ENCODE measurements at places on chromosomes 2 and 18. TPM values are rescaled to one million over a fixed set of nuclear protein-coding genes. Genes with fewer than 3 reads are reported as not detected.

HOXD4 gene
- total RNA-seq, result 1.2 TPM

ANKRD36 gene
- total RNA-seq, result 16.3 TPM

SLC35F5 gene
- total RNA-seq, result 69.7 TPM

MATN3 gene
- 1.2 TPM for total RNA-seq

NT5C1B gene
- 4.8 TPM for total RNA-seq

GRCh38 chr18:76451396-76452331 lies 43.4 kb downstream of the ZNF516 start:
- H3K4me1 ChIP-seq, result peaks cover 4% of the 10 kb centered on the region
- H3K36me3 ChIP-seq, result no peaks in the 10 kb centered on the region
- H3K27me3 ChIP-seq, result no peaks in the 10 kb centered on the region
- H3K27ac ChIP-seq, result peak overlapping the region; percentile 84

GRCh38 chr18:48889981-48890762 lies 60.6 kb downstream of the SMAD7 start:
- H3K4me1 ChIP-seq, result peaks cover 19% of the 10 kb centered on the region
- H3K27me3 ChIP-seq, result no peaks in the 10 kb centered on the region
- DNase-seq, result no peak
- H3K4me3 ChIP-seq, result no peak overlapping the region
- no peaks in the 10 kb centered on the region for H3K36me3 ChIP-seq

- H3K27me3 ChIP-seq, result no peaks in the 10 kb centered on the region
- H3K27ac ChIP-seq, result no peak overlapping the region
- DNase-seq, result peak; percentile 40
- H3K4me1 ChIP-seq, result no peaks in the 10 kb centered on the region
- H3K4me3 ChIP-seq, result no peak overlapping the region
Observed at GRCh38 chr2:209334188-209335017, 89.4 kb upstream of the MAP2 start.

DNA sequence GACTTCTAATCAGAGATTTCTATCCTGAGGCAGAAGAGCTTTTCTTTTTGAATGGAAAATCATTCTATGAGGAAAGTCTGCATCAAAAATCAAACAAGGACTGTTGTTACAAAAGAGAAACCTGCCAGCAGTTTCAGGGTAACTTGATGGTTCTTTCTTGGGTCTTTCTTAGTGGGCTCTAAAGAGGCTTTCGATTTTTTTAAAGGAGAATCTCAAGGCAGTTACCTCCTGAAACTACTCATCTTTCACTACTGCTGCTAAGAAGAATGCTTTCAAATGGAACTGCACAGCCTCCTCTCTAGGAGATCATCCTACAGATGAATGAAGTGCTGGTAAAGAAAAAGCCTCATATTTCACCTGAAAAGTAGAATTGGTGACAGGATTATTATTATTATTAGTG lies 272.3 kb downstream of the ERBB4 start:
- no peak for DNase-seq
- H3K27me3 ChIP-seq, result no peaks in the 10 kb centered on the region
- H3K4me1 ChIP-seq, result no peaks in the 10 kb centered on the region
- H3K36me3 ChIP-seq, result no peaks in the 10 kb centered on the region
- no peak overlapping the region for H3K27ac ChIP-seq

DNA sequence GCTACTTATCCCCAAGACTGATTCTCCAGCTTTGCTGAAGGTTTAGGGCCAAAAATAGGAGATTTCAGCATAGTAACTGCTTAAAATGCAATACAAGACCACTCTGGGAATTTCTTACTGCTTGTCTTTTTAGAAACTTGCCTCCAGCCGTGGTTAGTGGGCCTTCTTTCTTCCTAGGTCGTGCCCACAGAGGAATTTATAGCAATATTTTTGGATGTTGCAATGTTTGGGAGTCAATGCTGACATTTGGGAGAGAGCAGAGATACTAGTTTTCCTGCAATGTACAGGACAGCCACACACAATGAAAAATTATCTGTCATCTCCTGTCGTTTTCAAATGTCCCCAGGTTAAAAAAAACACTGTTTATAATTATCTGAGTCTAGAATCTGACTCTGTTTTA lies 25.6 kb upstream of the CERS6 start:
- no peak overlapping the region for H3K4me3 ChIP-seq
- H3K36me3 ChIP-seq, result no peaks in the 10 kb centered on the region
- H3K27ac ChIP-seq, result no peak overlapping the region
- no peaks in the 10 kb centered on the region for H3K4me1 ChIP-seq

DNA sequence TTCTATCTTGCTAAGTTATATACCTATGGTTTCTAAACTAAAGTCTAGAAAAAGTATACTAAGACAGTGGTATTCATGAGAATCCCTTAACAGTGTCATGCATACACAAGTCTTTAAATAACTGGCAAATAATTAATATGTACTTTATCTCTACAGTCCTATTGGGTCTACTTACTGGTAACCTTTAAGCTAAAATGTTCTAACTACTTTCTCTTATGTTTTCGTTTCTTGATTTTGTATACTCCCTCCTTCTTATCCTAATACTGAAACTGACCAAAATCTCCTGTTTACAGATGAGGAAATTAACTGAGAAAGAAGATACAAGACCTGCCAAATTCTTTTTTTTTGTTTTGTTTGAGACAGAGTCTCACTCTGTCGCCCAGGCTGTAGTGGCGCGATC lies 74.6 kb downstream of the CCDC88A start:
- no peaks in the 10 kb centered on the region for H3K4me1 ChIP-seq
- no peaks in the 10 kb centered on the region for H3K27me3 ChIP-seq
- no peaks in the 10 kb centered on the region for H3K36me3 ChIP-seq
- no peak overlapping the region for H3K4me3 ChIP-seq

DNA sequence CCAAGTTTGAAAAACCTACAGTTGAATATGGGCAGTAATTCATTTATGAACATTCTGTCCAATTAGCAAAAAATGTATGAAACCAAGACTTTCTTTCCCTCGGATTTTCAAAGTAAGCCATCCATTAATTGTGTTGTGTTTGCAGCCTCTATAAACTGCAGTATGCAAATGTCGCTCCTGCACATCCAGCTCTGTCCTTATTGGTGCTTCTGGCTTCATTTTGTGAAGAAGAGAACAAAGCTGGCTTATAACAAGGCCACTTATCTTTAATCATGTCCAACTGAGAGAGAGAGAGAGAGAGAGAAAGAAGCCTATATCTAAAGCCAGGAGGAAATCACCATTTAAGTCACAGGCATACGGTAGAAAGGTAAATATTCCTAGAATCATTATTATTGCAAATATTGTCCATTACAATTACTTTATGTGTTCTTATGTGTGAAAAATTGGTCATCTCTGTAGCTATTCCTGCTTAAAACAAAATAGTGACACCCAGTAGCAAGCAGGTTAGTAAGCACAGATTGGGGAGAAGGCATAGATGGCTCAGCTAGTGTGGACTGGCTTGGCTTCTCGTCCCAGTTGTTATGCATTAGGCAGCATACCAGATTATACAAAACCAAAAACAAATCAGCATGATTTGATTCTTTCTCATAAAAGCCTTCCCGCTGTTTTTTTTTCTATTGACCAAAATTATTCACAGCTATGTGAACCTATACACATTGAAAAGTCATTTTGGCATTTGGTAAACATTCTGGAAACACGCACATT lies 726.4 kb upstream of the SOX11 start:
- no peak overlapping the region for H3K27ac ChIP-seq
- no peaks in the 10 kb centered on the region for H3K4me1 ChIP-seq
- no peak for DNase-seq
- no peaks in the 10 kb centered on the region for H3K27me3 ChIP-seq
- no peaks in the 10 kb centered on the region for H3K36me3 ChIP-seq

DNA sequence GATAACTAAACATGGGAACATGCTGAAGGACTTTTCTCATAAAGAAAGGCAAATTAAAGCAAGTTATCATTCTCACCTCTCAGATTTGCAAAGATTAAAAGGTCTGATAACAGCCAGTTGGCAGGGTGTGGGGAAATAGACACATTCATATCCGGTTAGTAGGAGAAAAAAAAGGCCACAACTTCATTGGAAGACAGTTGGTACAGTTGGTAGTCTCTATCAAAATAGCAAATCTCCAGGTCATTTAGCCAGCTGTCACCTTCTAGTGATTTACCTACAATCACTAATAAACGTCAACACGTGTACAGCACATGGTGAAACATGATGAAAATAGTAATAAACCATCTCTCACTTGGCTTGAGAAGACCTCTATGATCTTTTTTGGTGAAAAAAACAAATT lies 16.6 kb downstream of the INPP5D start:
- DNase-seq, result no peak
- no peaks in the 10 kb centered on the region for H3K27me3 ChIP-seq
- no peak overlapping the region for H3K27ac ChIP-seq
- no peaks in the 10 kb centered on the region for H3K36me3 ChIP-seq
